ENCODE measurements at places on chromosomes 7 and 10.

- DNase-seq, result no peak
Observed at GRCh38 chr7:104185346-104185745, 22.5 kb downstream of the ORC5 start.

DNA sequence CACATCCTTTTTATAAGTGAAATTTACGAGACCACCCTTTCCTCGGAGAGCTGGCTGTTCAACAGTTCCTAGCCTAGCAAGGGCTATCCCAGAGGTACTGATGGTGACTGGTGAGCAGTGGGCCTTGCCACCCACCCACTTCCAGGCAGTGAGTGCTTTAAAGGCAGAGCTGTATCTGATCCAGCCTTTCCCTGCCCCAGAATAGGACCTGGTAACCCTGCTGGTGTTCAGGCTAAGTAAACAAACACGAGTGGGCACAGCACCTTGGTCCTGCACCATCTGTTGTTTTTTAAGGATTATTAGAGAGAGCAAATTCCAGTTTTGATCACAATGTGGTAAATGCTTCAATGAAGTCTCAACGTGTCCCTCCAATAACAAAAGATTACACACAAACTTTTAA, 75.7 kb downstream of the COBL start:
- no peak for DNase-seq

DNA sequence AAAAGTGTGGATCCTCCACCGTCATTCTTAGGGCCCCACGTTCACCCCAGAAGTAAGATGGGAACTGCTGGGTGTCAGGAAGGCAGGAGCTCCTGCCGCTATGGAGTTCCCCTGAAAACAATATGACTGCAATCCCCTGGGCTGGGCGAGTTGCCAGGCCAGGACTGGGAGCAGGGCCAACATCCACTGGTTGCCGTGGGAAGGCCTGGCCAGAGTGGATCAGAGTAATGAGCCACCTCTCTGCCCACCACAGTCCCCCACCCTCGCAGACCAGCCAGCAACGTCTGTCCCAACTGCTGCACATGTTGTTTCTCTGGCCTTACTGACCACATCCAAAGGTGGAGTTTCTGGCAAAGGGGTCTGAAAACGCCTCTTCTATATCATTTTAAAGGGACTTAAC, 86.6 kb downstream of the STRA8 start:
- DNase-seq, result peak; percentile 65

DNA sequence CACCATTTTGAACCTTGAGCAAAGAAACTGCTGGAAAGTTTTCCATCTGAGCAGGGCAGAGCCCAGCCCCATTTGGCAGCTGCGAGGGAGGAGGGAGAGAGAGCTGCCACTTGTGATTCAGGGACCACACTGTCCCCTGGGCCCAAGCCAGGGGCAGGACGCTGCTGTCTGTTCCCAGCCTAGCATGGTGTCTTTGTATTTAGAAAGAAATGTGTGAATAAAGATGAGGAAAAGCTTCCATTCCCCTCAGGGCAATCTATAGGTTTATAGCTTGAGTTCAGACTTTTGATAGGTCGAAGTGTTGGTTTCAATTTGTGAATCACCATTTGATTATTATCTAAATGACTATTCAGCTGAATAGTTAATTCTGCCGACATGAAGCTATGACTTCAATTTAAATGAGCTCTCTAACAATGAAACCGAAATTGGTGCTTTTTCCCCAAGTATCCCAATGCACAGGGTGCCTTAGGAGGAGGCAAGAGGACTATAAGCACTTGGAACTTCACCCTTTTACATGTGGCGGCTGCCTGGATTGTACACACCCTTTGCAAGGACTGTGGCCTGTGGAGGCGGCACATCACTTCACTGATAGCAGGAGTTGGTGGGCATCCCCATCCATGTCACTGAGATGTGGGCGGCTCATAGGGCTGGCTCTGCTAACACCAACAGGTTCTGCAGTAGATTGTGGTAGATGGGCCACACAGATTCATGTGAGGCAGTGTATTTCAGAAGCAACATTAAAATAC, 223.5 kb downstream of the CCDC3 start:
- no peak for DNase-seq

DNA sequence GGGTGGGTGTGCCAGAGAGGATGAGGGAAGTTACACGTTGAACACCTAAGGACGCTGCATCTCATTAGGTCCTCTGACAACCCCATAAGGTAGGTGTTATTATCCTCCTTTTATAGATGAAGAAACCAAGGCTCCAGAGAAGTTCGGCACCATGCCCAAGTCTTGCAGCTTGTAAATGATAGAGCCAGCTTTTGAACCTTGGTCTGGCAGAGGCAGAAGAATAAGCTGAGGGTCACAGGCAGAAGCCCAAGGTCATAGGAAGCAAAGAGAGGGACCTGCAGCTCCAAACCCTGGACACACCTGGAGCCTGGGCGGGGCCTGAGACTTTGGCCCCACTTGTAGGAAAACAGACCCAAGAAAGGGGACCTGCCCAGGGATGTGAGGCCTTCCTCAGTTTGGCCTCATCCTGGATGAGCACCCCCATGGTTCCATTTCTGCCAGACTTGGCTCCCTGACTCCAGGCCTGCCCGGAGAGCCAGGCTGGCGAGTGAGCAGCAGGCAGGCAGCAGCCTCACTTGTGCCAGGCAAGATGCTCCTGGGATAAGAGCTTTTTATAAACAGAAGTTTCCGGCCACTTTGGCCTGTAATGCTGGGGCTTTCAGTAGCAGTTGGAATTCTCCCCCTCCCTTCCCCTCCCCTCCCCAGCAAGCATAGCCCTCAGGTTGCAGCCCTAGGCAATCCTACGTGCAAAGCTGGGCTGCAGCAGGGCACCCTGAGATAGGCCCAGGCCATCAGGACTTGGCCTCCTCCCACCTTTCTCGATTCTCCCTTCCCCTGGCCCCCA, 2.4 kb downstream of the KCNH2 start:
- no peak for DNase-seq

DNA sequence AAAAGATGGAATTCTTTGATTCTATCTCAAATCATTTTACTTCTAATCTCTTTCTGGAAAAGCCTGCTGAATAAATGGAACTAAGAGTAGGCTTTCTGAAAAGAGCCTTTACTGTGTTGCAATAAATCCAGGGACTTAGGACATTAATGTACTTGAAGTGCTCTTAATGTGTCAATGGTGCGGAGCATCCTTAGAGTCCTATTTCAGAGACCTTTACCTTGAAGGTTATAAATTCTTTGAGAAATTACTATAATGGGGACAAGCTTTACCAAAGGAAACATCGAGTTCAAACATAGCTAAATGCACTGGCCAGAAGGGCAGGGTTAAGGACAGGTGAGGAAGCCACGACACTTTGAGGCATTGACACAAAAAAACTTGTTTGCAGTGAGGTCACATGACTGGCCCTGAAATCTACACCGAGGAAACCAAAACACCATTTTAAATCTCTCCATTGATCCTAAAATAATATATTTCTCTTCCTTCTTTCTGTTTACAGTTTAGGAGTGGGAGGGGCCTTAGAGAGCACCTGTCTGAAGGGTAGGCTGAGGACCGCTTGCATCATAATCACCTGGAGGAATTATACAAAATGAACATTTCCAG, 48.1 kb upstream of the EXOC6 start:
- no peak for DNase-seq

GRCh38 chr10:111874576-111874975, 309.0 kb downstream of the GPAM start:
- peak; percentile 49 for DNase-seq

- no peak for DNase-seq
Observed at GRCh38 chr10:125775491-125776106, at the start of gene MMP21. Gene MMP21 (minus strand): TSS chr10:125775821. CDS start chr10:125775821, 0 bp downstream.

- peak; percentile 91 for DNase-seq
Observed at GRCh38 chr7:42677751-42678699, 233.8 kb downstream of the C7orf25 start.

- no peak for DNase-seq
Observed at GRCh38 chr7:156014808-156015207, 202.5 kb upstream of the SHH start.

DNA sequence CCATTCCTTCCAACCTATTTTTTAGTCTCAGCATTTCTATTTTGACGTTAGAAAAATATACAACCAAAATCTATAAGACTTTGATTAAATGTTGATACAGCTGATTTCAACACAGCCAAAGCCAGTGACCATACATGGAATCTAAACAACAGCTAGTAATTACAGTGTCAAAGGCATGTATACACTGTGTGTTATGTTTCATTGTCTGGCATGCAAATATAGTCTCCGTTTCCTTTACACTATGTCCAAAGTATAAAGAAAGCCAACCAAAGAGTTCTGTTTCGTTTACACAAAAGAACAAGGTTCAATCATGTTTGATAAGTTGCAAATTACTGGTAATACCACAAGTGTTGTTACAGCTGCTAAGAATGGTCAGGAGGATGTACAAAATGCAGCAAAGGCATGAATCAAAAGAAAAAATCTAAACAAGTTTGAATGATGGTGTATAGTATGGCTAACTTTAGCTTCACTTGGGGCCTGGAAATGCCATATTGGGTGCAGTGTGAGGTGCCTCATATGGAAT, 268.3 kb upstream of the FERD3L start:
- DNase-seq, result no peak

GRCh38 chr10:87861566-87861952, 1.8 kb downstream of the KLLN start:
- DNase-seq, result peak; percentile 62

- DNase-seq, result no peak
Observed at GRCh38 chr7:117184367-117184766, 138.5 kb downstream of the WNT2 start.

GRCh38 chr7:105594034-105594433, 12.7 kb upstream of the EFCAB10 start:
- DNase-seq, result no peak

GRCh38 chr10:26215935-26216584, 514 bp upstream of the GAD2 start:
- no peak for DNase-seq

GRCh38 chr10:126568809-126569385, 101.6 kb downstream of the C10orf90 start:
- DNase-seq, result peak; percentile 66

GRCh38 chr7:158695726-158696452, 8.7 kb downstream of the NCAPG2 start:
- peak; percentile 78 for DNase-seq

- DNase-seq, result no peak
Observed at GRCh38 chr7:96826089-96826488, 116.4 kb upstream of the SEM1 start.

DNA sequence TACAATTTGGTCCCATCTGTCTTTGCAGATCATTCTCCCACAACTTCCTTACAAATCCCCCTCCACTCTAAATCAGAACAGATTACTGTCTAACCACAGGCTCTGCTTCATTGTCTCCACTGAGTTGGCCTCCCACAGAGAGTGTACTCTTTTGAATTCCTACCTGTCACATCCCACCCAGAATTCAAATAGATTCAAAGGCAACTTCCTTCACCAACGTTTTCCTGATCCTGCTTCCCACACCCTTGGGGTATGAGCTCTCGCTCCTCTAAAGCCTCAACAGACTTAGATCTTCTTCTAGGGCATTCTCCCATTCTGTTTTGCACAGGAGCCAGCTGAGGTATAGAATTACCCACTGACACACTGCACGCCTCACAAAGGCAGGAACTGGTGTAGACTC, 197.8 kb upstream of the CDCA7L start:
- DNase-seq, result no peak

DNA sequence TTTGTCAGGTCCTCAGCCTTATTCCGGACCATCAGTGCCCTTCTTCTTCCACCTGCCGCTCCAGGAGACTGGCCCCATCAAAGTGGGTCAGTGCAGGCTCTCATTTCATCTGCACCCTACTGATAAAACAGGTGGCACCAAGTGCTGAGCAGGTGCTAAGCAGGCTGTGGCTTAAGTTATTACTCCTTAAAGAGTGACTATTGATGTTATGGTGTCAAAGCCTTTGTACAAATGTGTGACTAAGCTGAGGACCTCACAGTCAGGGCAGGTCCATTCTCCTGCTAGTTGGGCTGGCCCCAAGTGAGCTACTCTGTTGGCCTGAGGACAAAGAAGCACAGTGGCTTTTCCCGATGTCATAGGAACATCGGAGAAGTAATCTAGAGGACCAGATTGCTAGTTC, 11.2 kb upstream of the CALD1 start:
- DNase-seq, result no peak

- no peak for DNase-seq
Observed at GRCh38 chr7:55309040-55309991, 55.8 kb upstream of the LANCL2 start.

- DNase-seq, result no peak
Observed at GRCh38 chr7:112038353-112038752, 167.8 kb downstream of the DOCK4 start.

GRCh38 chr10:71219918-71220688, 7.7 kb downstream of the UNC5B start:
- no peak for DNase-seq

GRCh38 chr7:5406957-5407945, 16.4 kb downstream of the TNRC18 start:
- DNase-seq, result no peak

- DNase-seq, result no peak
Observed at GRCh38 chr7:2037301-2037807, 195.4 kb downstream of the MAD1L1 start.

DNA sequence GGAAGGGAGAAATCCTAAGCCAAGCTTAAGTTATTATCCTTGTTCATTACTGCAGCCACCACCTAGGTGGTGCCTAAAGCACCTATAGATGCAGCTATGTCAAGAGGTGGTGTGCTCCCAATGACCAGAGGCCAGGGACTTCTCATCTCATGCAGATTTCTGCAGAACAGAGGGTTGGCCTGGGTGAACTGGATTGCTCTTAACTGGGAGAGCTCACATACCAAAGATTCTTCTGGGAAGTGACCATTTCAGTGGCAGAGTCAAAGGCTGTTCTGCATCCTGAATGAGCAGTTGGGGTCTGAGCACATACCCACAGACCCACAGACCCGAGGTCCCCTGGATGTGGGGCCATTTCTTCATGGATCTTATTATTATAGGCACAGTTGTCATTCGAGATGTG, 2.1 kb upstream of the CRHR2 start:
- no peak for DNase-seq

GRCh38 chr7:114924038-114924712, 2.3 kb downstream of the MDFIC start:
- DNase-seq, result no peak

DNA sequence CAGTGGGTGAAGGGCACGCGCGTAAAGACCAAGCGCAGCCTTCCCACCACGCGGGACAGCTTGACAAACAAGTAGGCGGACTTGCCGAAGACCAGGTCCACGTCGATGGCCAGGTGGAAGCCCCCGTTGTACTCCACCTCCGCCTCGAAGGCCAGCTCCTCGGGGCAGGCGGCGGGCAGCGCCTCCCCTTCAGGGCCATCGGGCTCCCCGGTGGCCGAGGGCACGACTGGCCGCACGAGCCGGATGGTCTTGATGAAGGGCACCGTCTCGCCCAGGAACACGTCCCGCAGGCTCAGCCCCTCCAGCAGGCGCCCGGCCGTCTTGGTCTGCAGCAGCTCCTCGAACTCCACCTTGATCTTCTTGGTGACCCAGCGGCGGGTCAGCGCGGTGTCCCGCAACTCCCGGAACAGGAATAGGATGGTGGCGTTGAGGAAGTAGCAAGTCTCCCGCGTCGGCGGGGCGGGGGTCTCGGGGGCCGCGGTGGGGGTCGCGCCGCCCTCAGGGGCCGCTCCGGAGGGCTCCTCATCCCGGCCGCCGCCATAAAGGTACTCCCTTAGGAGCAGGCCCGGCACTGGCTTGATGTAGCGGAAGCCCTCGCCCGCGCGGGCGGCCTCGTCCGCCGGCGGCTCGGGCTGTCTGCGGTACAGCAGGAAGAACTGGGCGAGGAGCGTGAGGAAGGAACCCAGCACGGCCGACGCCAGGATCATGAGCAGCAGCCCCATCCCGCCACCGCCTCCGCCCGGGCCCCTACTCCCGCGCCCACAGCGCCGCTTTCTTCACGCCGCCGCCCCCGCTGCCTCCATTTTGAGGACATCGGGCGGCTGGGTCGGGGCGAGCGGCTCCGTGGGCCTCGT, 507 bp downstream of the PDZD8 start:
- DNase-seq, result no peak

Data from fibroblast of skin of back (primary cell).